Stimulated activated CD4-positive, alpha-beta T cell treated with anti-CD3 and anti-CD28 coated beads, Interleukin-1b, Interleukin-23, amount 100 ng/mL, for 1 hour (primary cell): ENCODE measurements at places on chromosomes 2 and 18.

- no peak for DNase-seq
Measured at GRCh38 chr18:54222922-54223567, 1.4 kb downstream of the MBD2 start.

- no peak for DNase-seq
Measured at GRCh38 chr2:119550346-119550745, 6.1 kb downstream of the CFAP221 start.

DNA sequence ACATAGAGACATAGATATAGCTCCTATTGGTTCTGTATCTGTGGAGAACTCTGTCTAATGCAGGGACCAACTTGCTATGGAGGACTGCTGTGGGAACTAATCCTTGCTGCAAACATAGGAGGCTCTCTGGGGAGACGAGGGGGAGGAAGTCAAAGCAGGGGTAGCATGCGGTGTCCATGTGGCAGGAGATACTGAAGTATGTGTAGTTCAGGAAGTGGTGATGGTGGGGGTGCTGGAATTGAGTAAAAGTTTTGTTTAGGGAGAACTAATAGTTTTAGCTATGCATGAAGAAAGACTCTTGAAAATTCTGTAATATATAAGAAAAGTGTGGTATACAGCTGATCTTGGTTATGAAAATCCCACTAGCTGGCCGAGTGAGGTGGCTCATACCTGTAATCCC is 62.0 kb downstream of the ANKRD44 start:
- no peak for DNase-seq

- DNase-seq: no peak
Measured at GRCh38 chr18:63306819-63307550, 12.6 kb downstream of the BCL2 start.

- DNase-seq: no peak
Measured at GRCh38 chr18:22005191-22005841, 164.1 kb upstream of the GATA6 start.

- no peak for DNase-seq
Measured at GRCh38 chr18:3448838-3449511, 997 bp upstream of the TGIF1 start.

- DNase-seq: no peak
Measured at GRCh38 chr2:37740164-37740739, 68.8 kb upstream of the CDC42EP3 start.

GRCh38 chr2:151837926-151838325 is 9.7 kb upstream of the ARL5A start:
- DNase-seq: no peak

DNA sequence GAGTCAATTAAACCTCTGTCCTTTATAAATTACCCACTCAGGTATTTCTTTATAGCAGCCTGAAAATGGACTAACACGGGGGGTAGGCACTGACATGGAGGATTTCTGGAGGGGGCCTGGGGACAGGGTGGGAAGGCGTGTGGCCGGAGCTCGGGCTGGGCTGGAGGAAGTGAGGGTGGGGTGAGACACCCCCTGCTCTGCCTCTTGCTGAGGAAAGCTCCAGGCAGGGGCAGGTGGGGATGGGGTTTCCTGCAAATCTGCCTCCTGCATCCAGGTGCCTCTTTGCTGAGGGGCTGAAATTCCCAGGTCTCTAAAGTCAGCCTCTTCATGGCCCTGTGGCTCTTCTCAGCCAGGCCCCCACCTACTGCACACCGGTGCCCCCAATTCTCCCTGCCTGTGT is 25.7 kb upstream of the OTOS start:
- no peak for DNase-seq

DNA sequence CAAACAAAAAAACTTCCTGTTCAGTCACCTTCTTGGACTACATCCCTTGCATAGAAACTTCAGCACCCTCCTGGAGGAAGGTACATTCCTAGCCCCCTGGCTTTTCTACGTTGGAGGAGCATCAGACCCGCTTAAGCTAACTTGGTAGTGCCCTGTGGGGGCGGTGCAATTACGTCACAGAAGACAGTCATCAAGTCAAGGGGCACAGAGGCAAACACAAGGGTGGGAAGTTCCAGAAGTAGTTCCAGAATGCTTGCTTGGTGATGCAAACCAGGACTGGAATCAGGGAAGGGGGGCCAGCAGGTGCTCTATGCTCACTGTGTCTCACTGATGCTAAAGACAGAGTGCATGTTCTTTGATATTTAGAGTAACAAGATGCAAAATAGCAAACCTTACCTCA is 15.2 kb upstream of the AGFG1 start:
- DNase-seq: no peak

- DNase-seq: no peak
Measured at GRCh38 chr18:33076601-33077000, 303.8 kb upstream of the KLHL14 start.

DNA sequence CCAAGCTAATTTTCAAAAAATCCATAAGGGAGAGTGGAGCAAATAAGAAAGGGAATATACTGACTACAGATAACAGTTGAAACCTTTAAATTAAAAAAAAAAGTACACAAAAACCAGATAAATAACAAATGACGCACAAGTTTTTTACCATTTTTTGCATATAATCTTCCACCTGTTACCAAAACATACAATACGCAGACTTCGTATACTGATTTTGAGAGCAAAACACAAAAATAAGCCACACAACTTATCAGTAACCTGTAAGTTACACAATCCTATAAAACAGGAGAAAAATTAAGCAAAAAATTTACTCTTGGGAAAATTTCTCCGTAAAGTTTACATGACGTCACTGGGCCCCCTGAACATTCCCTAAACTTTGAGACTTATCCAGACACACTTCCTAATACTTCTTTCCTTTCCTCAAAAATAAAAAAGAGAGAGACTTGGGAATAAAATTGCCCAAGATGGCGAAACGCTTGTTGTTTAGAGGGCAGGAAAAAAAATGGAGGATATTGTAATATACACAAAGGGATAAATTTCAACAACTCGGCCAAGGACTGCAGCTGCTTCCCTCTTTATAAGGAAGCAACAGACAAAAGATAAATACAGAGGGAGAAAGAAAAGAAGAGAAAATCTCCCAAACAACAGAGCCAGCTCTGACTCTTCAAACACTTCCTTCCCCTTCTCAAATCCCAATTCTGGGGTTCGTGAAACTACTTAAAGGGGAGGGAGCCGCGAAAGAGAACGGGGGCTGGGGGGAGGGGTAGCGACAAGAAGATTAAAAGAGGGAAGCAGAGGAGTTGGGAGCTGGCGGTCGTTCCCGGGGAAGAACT is 1.6 kb downstream of the BAZ2B start:
- no peak for DNase-seq

DNA sequence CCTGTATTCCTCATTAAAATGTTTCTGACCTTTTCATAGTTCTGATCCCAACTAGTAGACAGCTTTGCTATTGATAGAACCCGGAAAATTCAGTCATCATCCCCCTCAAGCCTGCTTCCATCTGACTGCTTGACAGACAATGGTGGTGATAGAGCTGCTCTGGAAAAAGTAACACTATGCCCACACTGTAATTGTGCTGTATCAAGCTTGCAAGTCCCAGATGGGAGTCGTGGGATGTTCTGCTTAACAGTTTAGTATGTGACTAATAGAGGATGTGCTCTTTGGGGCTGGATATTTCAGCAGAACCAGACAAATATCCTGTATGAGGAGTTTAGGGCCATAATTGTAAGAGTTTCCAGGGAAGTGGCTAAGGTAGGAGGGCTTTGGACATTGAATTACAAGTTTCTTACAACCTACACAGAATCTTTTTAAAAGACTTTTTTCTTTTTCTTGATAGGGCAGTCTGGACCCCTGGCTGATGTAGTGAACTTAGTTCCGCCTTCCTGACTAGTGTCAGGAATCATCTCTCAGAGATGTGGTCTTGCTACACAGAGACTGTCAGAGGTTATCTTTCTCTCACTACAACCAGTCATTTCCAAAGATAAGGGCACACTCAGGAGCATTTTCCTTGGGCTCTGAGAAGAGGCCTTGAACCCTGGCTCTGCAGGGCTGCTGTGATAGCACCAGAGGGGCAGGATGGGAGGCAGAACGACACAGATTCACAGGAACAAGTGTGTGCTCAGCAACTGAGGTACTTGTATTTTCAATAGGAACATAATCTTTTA is 158.0 kb upstream of the RBMS1 start:
- DNase-seq: no peak

- DNase-seq: no peak
Measured at GRCh38 chr2:218036371-218036770, 32.7 kb upstream of the RUFY4 start.

GRCh38 chr2:10124538-10125045 is 2.1 kb downstream of the RRM2 start:
- no peak for DNase-seq

DNA sequence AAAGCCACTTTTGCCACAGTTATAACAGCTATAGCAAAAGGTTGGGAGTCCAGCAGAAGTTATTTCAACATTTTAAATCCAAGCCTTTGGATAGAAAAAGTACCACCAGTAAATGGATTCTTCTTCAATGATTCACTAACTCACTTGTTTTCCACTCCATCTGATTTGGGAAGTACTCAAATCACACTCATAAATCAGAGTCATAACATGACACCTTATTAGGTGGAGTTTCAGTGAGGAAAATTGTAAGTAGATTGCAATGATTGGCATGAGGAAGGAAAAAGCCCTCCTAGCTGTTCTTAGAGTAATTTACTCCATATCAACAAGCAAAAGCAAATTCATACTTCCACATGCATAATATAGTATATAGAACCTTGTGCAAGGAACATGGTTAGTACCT is 132.9 kb downstream of the NR4A2 start:
- DNase-seq: no peak

DNA sequence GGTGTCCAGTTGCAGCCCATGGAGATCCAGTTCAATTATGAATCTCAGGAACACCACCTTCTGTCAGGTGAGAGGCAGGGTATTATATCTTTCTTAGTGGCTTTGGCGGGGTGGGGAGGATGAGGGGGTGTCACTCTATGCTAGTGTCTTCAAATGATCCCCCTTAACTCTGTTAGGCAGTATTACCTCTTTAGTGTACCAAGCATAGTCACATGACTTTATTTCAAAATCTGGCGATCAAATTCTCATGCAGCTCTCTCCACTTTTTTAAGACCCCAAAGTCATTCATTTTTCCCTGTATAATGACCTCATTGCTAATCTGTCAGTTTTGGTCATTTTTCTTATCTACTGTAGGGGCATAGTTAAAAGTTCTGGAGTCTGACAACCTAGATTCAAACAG is 1.1 kb upstream of the ZSCAN30 start:
- no peak for DNase-seq

DNA sequence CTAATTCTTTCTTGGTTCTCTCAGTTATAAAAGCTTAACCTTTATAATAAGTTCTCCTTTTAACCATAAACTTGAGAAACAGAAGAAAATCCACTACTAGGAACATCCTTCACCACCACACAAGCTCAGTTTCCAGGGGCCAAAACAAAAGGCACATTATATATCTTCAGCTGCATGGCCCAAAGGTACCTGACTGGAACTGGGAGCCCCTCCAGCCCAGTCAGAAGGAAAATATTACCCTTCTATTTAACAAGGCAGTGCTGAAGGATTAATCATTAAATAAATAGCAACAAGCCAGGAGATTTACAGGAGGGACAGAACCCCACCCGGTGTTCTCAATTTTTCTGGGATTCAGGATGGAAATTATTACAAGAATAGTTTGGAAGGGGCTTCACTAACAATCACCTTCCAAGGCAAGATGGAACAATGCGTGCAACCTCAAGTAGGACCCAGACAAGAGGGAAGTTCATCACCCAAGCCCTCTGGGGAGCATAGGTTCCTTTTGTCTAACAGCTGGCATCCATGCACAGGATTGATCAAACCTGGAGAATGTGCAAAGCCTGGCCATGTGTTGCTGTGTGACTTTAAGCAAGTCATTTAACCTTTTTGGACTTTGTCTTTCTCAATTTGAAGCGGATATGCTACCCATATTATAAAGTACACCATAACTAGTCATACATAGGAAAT is 159.6 kb upstream of the SETBP1 start:
- no peak for DNase-seq

DNA sequence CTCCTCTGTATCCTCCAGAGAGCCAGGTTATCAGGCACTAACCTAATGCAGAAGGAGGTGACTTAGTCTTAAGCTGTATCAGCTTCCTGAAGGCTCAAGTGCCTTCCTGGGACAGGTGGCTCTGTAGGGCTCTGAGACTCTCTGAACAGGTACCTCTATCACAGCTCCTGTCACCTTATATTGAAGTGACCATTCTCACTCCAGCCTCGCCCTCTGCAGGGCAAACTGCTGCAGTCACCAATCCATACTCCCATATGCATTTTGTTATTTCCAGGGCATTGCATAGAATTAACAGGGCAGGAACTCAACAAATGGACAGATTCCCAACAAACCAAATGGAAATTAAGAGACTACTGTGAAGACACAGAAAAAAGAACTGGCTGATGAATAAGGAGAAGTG is 203.0 kb upstream of the REV1 start:
- no peak for DNase-seq

DNA sequence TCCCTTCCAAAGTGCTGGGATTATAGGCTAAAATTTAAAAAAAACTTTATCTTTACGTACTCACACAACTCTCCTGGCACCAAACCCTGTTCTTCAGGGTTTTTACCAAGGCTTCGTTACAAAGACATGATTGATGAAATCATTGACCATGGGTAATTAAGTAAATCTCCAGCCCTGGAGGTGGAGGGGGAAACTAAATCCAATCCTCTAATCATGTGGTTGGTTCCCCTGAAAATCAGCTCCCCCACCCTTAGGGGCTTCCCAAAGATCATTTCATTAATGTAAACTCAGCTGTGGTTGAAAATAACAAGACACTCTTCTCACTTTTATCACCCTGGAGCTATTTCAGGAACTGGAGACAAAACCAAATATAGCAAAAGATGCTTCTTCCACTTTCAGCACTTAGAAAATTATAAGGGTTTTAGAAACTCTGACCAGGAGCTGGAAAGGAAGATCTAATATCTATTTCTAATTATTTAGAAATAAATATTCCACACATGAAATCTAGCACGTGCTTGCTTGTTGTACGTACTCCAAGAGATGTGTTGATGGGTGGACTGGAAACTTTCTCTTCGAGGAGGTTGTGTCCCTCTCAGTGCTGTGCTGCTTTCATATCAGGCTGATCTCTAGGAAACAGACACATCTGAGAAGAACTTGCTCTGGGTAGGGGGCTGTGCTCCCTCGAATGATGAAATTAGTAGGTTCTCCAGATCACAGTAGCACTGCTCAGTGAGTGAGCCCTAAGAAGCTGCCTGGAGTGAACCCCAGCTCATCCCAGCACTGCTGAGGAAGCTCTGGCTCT is 67.2 kb downstream of the SMAD4 start:
- no peak for DNase-seq

DNA sequence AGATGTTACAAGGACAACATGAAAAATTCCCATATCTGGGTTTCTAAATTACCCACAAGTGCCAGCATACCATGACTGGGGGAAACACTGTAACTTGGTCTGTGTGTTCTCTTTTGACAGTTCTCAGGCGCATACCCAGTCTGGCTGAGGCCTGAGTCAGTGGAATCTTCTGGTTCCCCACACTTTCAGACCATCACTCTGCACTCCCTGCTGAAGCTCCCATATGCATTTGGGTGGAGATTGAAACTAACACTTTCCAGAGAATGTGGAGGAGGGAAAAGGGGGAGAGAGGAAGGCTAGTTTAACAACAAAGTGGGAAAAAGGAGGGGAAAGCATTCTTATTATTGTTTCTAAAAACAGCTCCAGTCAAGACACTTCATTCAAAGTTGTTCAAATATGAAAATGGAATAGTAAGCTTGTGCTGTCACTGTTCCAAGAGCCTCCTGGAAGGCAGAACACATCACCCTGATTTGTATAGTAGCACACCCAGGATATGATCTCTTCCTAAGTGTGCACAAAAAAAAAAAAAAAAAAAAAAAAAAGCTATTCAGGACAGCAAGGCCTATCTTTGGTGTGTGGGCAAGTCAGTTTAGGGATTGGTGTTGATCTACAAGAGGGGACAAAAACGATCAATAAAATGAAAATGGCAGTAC is 48.1 kb upstream of the CTIF start:
- DNase-seq: no peak

GRCh38 chr18:74115046-74115445 is 32.6 kb downstream of the FBXO15 start:
- no peak for DNase-seq
